ENCODE measurements at places on chromosomes 13 and 19.

- DNase-seq: no peak
Observed at GRCh38 chr19:28010656-28011055, 1202.3 kb downstream of the UQCRFS1 start.

- DNase-seq: no peak
Observed at GRCh38 chr19:27780367-27781075, 1432.4 kb downstream of the UQCRFS1 start.

DNA sequence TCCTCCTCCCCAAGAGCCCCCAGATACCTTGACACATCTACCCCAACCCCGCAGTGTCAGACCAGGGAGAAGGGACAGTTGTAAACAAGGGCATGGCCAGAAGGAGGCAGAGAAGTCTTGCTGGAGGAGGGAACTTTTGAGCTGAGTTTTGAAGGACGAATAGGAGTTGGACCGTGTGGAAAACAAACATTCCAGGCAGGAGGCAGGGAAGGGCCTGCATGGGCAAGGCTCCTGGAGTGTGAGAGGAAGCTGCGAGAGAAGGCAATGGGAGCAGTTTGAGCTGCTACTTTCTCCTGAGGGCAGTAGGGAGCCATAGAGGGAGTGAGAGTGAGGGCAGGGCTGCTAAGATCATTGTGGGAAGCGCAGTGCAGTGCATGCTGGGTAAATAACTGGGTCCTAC is 23.3 kb downstream of the IL12RB1 start:
- peak; percentile 69 for DNase-seq

DNA sequence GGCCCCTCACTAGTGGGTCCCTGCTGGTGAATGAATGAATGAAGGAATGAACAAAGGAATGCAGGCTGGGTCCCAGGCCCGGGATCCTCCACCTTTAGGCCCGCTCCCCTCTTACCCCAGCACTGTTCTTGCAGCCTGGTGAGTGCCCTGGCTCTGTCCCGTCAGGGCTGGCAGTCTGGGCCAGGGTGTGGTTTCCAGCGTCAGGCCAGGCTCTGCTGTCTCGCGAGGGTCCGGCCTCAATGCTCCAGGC is 317 bp downstream of the LYL1 start:
- DNase-seq: no peak

GRCh38 chr19:29666578-29667386 is 1.5 kb downstream of the PLEKHF1 start:
- DNase-seq: peak; percentile 40

GRCh38 chr19:44726465-44726864 is 22.0 kb upstream of the BCL3 start:
- DNase-seq: no peak

Data from SK-MEL-5 (cell line).